ENCODE measurements at places on chromosomes 16 and 17. TPM values are rescaled to one million over a fixed set of nuclear protein-coding genes. Genes with fewer than 3 reads are reported as not detected.

The NOTUM gene
- 0.09 TPM for total RNA-seq

The RNF157 gene
- 0.28 TPM for total RNA-seq

The CETP gene
- not detected for total RNA-seq

The ZFP3 gene
- 1.3 TPM for total RNA-seq

The KRT17 gene
- 7.3 TPM for total RNA-seq

The CSH2 gene
- total RNA-seq: not detected

The CD300LG gene
- total RNA-seq: not detected

The RHBDF1 gene
- 41.6 TPM for total RNA-seq

The ZNF597 gene
- total RNA-seq: 1.4 TPM

The TMC5 gene
- not detected for total RNA-seq
